Osteocyte (in vitro differentiated cells): ENCODE measurements at places on chromosomes 2 and 18.

GRCh38 chr2:191933307-191934105 lies 86.6 kb upstream of the CAVIN2 start:
- DNase-seq, result no peak

DNA sequence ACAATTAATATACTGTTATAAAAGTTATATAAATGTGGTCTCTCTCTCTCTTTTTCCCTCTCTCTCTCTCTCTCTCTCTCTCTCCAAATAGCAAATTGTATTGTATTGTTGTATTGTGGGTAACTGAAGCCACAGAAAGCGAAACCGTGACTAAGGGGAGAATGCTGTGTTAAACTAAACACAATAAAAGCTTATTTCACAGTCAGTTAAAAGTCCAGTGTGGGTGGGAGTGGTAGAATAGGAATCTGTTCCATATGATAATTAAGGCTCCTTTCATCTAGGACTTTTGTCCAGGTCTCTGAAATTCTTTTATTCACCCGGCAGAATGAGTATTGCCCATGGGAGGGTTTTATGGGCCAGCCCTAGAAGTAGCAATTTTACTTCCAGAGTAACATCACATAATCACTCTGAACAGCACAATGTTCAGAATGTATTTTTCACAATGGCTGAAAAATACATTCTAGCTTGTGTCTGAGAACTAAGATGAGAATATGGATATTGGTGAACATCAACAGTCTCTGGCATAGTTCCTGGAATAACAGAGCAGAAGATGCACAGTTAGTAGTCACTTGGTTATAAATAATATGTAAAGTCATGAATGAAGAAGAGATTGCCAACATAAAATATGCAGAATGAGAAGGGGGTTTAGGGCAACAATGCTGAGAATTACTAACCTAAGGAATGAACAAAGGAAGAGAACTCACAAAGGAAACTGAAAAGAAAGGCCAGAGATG lies 399.1 kb downstream of the PLCL1 start:
- no peak for DNase-seq

GRCh38 chr18:58541789-58542425 lies 87.0 kb downstream of the ALPK2 start:
- DNase-seq, result no peak

DNA sequence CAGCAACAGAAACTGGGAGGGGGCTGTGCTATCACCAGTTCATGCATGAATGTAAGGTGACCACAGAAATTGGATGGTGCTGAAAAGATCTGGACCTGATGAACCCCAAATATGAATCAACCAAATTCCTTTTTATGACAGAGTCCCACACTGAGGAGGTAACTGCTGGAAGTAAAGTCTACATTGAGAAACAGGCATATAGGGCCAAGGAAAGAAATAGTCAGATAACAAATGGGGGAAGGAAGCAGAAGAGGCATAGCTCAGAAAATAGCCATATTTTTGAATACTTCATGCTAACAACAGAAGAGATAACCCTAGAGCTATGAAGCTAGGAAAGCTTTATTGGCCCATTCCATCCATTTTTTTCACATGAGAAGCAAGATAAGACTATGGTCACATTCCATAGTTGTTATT lies 25.8 kb downstream of the ZC3H6 start:
- DNase-seq, result no peak
